Kidney capillary endothelial cell (primary cell): ENCODE measurements at places on chromosomes 12 and 14.

DNA sequence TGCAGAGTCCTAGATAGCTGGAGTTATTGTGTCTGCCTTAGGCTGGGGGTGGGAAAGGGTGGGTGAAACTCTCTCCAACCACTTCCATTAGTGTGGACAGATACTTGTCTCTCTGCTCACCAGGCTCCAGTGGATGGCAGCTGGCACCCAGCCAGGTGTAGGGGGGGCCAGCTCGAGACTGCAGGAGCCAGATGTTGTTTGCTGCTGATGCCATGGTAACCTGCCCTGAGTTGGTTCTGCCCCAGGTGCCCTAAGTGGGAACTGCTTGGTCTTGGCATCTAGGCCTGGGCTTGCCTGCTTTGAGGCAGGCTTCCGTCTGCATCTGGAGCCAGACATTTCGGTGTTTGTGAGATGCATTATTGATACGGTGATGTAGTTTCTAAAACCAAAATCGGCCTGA lies 82.2 kb downstream of the ADCK1 start:
- DNase-seq = no peak

DNA sequence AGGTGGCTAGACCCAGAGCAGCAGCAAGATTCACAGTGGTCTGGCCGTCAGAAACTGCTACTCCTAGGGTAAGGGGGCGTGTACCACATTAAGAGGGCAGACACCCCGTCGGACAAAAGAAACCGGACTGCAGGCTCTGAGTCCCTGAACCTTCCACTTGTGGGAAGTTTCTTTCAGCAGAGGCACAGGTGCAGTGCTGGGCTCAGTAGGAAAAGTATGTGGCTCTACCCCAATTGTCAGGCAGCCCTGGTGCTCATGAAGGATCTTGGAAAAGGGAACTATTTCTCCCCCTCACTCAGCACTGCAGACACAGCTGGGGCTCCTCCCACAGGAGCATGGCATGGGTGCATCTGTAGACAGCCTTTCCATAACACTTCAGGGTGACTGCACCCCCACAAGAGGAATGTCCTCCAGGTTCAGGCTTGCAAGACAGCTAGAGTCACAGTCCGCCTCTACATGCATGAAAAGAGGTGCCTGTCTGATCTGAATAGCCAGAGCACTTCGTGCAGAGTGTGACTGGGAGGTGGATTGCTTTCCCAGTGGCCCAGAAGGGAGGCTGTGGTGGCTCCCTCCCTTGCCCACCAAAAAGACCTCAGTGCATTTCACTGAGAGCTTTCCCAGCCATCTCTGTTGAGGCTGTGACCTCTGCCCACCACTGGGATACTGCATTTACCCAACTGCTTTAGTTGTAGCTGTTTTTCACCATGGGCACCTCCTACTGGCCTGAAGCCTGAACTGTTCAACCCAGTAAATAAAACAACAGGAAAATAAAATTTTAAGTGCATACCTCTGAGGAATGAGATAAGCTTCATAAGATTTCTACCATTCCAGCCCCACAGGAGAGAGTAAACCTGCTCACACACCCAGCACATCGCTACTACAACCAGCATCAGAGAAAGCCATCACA lies 14.2 kb downstream of the CEP128 start:
- DNase-seq = no peak

- DNase-seq = no peak
These were observed 1021.9 kb downstream of the LRFN5 start for GRCh38 chr14:42628602-42629001.

GRCh38 chr12:86389949-86390348 lies 133.8 kb upstream of the MGAT4C start:
- DNase-seq = no peak

DNA sequence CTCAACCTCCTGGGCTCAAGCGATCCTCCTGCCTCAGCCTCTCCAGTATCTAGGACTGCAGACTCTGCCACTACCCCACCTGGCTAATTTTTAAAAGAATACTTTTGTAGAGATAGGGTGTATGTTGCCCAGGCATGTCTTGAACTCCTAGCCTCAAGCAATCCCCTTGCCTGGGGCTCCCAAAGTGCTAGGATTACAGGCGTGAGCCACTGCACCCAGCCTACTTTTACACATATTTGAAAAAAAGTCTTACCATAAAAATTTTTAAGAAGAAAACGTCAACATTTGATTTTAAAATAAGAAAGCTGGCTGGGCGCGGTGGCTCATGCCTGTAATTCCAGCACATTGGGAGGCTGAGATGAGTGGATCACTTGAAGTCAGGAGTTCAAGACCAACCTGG lies 46.5 kb downstream of the DCAF5 start:
- no peak for DNase-seq
